ENCODE measurements at places on chromosomes 12 and 14.

DNA sequence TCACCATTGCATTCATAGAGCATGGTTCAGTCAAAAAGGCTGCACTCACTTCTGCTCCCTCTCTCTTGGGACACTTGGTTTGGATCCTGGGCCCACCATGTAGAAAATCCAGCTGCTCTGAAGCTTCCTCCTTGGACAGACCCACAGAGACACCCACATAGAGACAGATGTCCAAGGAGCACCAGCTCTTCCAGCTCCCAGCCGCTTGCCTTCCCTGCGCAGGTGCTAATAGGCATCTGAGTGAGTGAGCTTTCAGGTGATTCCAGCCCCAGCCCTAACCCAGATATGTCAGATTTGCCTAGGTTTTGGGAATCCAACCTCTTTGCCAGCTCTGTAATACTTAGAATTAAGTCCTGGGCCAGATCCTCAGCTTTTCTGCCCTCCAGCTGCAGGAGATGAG, 38.6 kb downstream of the DLK1 start:
- no peak for DNase-seq

- DNase-seq, result peak; percentile 59
These were observed 830 bp downstream of the PPP4R3A start for GRCh38 chr14:91509083-91509877.

DNA sequence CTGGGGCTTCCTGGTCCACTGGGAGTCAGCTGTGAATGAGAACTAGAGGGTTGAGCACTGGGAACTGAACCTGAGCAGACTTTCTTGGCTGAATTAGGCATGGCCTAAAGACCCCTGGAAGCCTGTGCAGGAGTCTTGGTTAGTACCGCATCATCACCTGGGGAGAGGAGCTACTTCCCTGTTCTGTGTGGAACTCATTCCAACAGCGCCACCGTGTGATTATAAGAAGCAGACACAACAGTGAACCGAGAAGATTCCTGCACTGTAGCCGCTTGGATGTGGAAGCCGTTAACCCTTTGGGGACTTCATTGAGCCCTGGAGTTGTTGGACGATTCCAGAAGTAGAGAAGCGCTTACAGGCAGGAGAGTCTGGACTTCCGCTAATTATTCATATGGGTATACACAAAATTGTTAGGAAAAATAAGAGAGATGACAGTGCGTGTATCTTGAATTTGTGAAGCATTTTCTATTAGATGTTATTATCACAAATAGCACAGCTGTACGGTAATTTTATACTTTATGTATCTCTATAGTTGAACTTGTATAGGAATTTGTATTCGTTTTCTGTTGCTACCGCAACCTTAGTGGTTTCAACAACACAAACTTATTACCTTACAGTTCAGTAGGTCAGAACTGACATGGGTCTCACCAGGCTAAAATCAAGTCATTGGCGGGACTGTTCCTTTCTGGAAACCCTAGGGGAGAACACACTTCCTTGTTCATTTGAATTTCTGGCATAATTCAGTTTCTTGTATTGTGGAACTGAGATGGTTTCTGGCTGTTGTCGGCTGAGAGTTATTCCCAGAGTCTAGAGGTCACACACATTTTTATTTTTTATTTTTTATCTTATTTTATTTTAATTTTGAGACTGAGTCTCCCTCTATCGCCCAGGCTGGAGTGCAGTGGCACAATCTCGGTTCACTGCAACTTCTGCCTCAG, 100.7 kb downstream of the C2CD5 start:
- peak; percentile 59 for DNase-seq

- no peak for DNase-seq
These were observed 17.8 kb downstream of the ZBTB42 start for GRCh38 chr14:104818714-104819161.

- DNase-seq, result no peak
These were observed 399.1 kb downstream of the PAWR start for GRCh38 chr12:79291711-79292110.

DNA sequence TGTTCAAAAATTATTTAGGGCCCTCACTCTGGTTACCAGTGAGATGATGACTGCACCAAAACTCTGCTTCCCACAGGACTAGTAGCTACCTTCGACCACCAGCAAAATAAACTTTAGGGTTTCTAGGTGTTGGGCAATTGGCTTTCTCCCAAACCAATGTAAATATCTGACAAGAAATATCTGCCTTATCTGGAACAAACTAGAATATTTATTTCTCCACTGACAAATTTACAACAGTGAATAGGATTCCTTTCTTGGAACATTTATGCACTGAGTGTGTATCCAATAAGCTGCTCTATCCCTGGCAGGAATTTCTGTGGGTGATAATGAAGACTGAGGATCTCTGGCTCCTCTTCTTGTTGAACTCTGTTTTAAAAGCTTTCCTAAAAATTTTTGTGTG, 148.6 kb downstream of the SLC6A15 start:
- no peak for DNase-seq

DNA sequence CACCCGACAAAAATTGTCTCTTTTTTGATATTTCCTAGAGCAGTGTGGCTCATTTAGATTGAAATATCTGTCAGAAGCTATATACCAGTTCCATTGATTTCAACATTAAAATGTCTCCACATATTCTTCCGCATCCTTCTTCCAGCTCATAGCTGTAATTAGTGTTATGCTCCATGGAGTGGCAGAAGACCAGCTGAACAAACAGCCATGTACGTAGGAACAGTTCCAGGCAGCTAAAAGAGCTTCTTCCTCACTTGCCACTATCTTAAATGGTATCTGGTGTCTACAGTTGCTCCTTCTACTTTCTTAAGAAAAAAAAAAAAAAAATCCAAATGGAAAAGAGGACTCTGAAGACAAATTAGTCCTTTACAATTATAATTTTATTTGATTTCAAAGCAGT, 848.0 kb downstream of the DIO2 start:
- no peak for DNase-seq

GRCh38 chr12:7923241-7924236, 12.4 kb downstream of the SLC2A3 start:
- DNase-seq, result no peak

DNA sequence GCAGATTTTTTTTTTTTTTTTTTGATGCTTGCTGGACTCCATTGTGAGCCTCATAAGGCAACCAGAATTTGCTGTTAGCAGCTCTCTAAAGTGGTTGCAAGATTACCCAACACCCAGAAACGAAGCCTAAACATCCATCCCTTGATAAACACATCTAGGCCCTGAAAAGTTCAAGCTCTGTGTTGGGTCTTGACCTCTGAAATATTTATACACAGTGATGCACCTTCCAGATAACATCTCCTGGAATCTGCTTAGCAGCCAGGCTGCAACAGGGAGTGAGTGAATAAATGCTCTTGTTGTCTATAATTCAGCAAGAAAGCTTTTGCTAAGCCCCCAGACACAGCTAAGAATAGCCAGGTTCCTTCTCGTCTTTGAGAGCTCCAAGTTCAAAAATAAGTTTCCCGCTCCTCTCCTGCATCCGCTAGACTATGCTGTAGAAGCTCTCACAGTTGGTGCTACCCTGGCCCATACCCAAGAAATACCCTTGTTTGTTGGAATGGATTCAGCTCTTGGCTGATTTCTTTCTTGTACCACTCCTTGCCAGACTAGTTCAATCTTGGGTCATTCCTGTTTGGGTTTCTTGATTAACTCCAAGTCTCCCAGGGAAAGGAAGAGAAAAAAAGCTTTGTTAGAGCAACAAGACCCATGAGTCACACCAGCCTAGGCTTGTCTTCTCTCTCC, 610.6 kb upstream of the TBX3 start:
- DNase-seq, result no peak

DNA sequence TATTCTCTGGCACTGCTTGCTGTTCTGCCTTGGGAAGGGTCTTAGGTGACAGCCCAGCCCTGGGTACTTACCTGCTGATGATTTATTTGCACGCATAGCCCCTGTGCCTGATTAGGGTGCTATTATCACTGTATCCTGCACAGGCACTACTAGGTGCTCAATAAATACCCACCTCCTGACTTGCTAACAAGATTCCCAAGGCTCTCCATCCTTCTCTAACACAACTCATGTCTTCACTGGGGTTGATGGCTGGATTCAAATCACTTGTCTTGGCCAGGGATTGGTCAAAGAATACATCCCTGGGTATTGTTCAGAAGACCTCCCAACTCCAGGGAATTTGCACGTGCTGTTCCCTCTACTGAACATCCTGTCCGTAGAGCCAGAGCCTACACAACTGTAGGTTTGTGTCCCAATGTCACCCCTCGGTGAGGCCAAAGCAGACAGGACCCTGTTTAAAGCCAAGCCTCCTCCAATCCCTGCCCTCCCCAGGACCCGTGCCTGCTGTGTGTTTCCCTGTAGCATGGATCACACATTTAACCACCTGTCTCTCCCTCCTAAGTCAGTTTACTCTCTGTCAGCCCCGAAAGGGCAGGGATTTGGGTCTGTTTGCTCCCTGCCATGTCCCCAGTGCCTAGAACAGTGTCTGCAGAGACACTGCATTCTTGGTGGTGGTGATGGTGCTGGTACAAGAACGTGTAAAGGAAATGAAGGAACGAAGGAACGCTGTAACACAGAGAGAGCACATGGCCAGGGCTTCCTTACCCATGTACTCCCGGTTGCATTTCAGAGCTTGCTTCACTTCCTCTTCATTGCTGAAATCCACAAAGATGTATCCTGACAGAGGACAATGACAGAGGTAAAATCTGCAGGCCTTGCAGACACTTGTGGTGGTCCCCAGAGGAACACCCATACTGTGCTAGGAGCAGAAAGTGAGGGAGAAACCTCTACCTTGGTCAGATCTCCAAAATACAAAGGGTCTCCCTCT, 16.5 kb downstream of the RBM19 start:
- no peak for DNase-seq

DNA sequence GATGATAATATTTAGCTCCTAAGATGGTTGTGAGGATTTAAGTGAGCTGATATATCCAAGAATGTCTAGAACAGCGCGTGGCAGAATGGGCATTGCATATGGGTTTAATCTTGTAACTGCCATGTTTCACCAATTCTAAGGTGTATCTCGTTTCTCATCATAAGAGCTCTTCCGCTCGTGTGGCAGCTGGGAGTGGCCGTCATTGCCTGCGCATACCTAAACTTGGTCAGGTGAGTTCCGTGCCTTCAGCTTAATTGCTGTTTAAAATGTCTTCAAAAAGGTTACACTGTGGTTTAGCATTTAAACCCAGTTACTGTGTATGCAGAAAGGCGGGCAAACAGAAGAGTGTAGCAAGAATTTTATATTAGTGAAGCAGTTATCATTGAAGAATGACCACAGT, 4.5 kb upstream of the AQP2 start:
- no peak for DNase-seq

- DNase-seq, result no peak
These were observed 213.7 kb upstream of the SYT10 start for GRCh38 chr12:33653362-33653761.

- no peak for DNase-seq
These were observed 147.1 kb downstream of the PHLDA1 start for GRCh38 chr12:75884465-75884985.

DNA sequence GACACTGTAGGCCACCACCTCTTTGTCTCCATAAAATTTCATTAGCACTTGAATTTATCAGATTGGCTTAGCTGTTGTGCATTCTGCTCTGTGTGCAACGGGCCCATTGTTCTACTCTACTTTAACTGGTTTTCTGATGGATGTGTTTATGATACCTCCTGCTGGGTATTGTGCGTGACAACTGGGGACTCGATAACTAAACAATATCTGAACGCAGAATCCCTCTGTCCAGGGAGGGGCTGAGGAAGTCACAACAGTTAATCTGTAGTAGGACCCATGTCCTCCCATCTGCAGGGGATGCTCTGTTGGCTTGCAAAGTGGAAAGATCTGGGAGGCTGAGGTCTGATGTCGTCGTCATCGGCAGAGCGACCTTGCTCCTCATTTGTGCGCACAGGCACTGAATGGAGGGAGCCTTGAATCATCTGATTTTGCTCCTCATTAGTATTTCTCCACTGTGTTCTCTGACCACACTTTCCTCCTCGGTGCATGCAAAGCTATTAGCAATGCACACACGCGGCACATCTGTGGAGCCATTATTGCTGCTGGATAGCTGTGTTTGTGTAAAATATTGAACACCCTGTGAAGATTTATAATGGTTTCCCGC, 422.5 kb downstream of the NRXN3 start:
- DNase-seq, result no peak

GRCh38 chr14:76923431-76924370, 97.5 kb downstream of the LRRC74A start:
- no peak for DNase-seq

GRCh38 chr12:91778091-91778832, 367.4 kb downstream of the BTG1 start:
- DNase-seq, result no peak

DNA sequence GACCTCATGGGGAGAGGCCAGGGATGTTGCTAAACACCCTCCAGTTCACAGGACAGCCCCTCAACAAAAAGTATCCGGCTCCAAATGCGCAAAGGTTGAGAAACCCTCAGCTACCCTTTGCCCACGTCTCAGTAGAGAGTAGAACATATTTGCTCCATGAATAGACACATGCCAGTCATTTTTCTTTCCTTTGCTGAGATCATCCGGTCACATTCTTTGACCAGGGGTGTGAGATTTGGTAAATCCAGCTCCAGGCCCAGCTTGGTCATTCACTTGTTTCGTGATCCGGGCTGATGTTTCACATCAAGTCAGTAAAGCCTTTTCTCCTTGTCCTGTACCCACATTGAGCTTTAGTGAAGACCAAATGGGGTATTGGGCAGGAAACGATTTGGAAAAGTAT, 83.6 kb upstream of the LHX5 start:
- DNase-seq, result no peak

- DNase-seq, result no peak
These were observed 8.3 kb downstream of the COL2A1 start for GRCh38 chr12:47995981-47996401.

DNA sequence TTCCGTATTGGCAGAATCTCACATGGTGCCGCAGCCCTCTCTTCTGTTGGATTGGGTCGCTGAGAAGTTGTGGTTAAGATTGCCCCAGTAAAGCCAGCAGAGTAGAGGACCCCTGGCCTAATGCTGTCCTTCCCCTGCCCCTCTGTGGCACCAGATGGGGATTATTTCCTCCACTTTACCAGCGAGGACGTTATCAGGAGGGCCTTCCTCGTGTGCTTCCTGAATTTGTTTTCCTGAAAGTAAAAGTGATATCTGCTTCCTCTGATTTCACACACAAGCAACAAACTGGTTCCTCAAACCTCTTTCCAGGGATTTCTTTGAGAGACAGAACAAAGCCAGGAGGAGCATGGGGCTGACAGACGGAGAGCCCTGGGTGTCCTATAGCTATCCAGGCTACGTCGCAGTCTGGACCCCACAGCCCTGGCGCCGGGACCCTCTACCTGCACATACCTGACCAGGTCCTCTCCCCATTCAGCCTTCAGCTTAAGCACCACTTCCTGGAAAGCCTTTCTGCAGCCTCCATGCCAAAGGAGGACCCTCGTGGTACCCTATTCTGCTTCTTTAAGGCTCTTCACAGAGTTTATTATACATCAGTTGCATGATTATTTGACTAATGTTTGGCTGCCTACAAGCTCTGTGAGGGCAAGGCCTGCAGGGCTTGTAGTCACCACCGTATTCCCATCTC, 314.8 kb upstream of the FKBP4 start:
- DNase-seq, result no peak

GRCh38 chr14:66022526-66022925, 463.6 kb upstream of the CCDC196 start:
- no peak for DNase-seq

GRCh38 chr14:39322807-39323206, 89.1 kb downstream of the MIA2 start:
- DNase-seq, result no peak

- peak; percentile 6 for DNase-seq
These were observed 23.8 kb downstream of the MMP17 start for GRCh38 chr12:131851741-131852550.

GRCh38 chr12:15662983-15663659, 126.1 kb downstream of the EPS8 start:
- DNase-seq, result no peak
